Activated T-helper 1 cell treated with Interleukin-2 at 50 U/mL for 16 hours (primary cell): ENCODE measurements at places on chromosomes 4 and X.
A peak's percentile ranks its signal among the peaks of the same experiment; 100 is the strongest.

- DNase-seq: no peak
Measured at GRCh38 chr4:74623041-74623440, 171.3 kb downstream of the BTC start.

DNA sequence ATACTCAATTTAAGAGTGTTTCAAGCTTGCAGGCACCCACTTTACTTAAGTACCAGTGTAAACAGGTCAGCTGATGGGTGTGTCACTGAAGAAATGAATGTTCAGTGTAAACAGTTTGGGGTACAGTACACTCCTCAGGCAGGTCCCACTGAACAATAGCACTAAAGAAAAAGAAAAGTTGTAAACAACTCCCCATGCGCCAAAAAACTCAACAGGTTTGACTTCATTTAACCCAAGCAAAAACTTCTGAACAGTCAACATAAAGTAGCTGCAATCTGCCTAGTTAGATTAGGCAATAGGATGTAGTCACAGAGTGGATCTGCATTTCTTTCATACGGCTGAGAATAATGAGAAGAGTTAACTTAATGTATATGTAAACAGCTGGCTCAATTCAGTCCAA is 93.2 kb downstream of the FAM13A start:
- no peak for DNase-seq

DNA sequence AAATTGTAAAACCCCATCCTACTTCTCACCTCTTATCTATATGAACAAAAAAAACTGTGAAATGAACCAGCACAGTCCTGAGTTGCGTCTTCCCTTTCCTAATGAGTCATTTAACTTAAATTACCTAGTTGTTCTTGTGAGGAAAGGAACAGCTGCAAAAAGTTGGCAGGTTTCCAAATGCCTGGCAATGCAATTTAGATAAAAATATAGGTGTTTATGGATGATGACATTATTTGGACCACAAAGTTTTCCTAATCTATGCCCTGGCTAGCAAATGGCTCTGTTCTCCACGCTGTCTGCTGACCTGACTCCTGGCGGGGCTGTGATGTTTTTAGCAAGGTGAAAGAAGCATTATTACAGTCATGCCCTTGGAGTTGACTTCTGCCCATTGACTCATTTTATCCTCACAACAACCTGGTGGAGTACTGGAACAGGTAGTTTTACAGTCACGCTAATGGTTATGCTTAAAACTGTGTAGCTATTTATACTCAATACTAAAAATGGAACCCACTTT is 29.8 kb upstream of the RELL1 start:
- DNase-seq: no peak

- DNase-seq: no peak
Measured at GRCh38 chr4:106287353-106287969, 28.5 kb downstream of the TBCK start.

GRCh38 chr4:98298022-98298421 is 36.8 kb downstream of the RAP1GDS1 start:
- DNase-seq: no peak

GRCh38 chrX:149205081-149205480 is 300.0 kb downstream of the IDS start:
- DNase-seq: no peak

DNA sequence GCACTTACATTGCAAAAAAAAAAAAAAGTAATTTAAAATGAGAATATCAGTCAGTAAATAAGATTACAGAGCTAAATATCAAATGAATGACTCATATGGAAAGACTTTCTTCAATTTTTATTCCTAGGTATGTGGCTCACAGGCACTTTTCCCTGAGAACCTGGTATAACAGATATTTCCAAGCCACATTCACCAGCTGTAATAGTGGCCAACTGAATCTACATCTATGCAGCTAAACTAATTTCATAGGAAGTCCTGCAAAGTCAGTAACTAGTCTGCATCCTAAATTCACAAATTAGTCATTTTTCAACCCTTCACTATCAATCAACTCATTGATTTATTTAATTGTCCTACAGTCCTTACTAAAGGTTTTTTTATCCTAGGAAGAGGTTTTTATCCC is 5.6 kb downstream of the PDE5A start:
- DNase-seq: no peak

GRCh38 chr4:3256230-3257102 is 7.5 kb downstream of the MSANTD1 start:
- DNase-seq: no peak

GRCh38 chrX:110992611-110993010 is 103.4 kb upstream of the PAK3 start:
- DNase-seq: no peak

DNA sequence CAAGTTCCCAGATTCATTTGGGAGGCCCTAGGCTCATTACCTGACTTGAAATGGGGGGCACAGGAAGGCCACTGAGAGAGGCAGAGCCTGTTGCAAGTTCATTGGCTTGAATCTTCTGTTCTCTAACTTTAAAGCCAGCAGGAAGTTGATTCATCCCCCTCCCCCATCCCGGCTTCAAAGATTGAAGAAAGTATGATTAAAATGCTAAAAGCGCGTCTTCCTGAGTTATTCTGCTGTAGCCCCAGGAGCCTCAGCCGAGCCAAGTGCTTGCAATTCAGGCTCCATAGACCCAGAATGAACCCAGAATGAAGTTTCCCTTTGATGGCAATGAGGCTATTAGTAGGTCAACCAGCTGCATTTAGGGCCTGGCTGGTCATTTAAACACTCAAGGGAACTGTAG is 14.7 kb downstream of the CHST7 start:
- peak; percentile 12 for DNase-seq

DNA sequence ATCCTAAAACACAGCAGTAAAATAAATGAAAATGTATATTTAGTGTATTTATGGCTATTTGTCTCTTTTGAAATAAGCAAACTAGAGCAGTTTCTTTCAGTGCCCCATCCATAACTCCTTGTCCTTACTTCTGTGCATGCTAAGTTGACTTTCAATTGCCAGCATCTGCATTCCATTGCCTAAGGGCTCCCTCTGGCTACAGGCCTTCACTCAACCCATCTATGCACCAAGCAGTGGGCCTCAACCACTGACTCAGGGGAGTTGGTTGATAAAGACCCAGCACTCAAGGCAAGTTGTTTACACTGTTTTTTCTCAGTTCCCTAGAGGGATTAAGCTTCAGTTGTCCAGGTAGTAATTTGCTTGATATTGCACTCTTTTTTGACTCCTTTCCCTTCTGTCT is 265.7 kb downstream of the IQCM start:
- no peak for DNase-seq

DNA sequence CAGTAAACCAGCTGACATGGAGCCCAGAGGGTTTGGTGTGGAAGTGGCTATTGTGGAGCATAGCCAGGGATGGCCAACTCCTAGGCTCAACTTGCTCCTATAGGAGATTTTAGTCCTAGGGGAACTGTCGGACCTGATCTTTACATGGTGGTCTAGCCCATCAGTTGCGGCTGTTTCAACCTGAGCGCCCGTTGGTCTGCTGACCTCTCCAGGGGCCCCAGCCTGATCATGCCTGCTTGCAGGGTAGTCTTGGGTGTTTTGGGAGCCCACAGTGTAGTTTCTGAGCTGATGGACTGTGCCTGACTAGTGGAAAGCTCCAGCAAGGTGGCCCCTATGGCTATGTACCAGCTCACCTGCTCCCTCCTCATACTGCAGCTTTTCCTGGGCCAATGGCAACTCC is 597.0 kb downstream of the IQCM start:
- no peak for DNase-seq

- DNase-seq: no peak
Measured at GRCh38 chrX:39690541-39691415, 407.0 kb downstream of the BCOR start.

DNA sequence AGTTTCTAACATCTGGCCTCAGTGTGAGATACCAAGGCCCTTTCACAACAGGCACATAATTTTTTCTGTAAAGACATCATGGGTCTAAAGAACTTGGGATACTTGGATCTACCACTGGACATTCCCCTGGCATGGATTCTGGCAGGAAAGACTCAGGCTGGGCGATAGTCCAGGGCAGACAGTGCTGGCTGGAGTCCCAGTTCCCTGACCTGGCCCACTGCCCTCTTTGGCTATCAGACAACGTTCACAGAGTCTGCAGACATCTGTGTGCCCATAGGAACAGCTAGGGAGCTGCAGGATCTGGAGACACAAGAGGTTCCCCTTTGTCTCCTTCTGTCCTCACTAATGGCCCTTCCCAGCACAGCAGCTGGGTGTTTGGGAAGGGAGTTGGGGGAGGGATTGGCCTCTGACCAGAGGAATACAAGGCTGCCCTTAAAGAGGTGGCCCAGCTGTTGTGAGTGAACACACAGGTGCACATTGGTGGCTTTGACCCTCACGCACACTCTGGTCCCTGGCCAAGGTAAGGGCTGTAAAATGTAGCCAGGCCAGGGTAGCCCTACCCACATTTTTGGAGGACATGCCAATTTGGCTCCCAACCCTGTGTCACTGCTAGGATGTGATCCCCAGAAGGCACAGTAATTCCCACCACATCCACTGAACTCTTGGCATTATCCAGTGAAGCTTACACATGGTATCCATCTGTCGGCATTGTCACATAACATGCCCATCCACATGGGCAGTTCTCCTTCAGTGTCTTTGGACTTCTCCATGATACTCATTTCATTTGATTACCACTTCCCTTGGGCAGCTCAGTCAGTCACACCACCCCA is 72.3 kb downstream of the SOX3 start:
- DNase-seq: no peak

GRCh38 chrX:49003696-49004095 is 1.6 kb upstream of the GRIPAP1 start:
- no peak for DNase-seq

GRCh38 chr4:153419673-153420278 is 46.4 kb upstream of the TMEM131L start:
- DNase-seq: no peak

GRCh38 chr4:7418131-7418943 is 16.4 kb downstream of the PSAPL1 start:
- no peak for DNase-seq

DNA sequence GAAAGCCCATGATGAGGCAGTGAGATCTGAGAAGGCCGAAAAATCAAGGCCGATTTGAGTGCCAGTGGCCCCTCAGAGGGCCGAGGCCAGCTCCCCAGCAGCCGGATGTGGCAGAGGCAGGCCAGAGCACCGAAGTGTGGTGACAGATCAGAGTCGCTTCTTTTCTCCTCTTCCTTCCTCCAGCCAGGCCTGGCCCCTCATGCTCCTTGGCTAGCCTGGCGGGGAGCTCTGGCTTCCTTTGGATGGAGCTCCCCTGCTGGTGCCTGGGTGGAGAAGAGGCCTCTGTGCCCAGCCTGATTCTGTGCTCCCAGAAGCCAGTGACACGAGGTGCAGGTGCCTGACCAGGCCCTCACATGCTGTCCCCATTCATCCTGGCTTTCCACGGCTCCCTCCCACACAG is 127.2 kb upstream of the PABPC4L start:
- DNase-seq: no peak

- DNase-seq: no peak
Measured at GRCh38 chr4:152094970-152095700, 334.3 kb upstream of the GATB start.

DNA sequence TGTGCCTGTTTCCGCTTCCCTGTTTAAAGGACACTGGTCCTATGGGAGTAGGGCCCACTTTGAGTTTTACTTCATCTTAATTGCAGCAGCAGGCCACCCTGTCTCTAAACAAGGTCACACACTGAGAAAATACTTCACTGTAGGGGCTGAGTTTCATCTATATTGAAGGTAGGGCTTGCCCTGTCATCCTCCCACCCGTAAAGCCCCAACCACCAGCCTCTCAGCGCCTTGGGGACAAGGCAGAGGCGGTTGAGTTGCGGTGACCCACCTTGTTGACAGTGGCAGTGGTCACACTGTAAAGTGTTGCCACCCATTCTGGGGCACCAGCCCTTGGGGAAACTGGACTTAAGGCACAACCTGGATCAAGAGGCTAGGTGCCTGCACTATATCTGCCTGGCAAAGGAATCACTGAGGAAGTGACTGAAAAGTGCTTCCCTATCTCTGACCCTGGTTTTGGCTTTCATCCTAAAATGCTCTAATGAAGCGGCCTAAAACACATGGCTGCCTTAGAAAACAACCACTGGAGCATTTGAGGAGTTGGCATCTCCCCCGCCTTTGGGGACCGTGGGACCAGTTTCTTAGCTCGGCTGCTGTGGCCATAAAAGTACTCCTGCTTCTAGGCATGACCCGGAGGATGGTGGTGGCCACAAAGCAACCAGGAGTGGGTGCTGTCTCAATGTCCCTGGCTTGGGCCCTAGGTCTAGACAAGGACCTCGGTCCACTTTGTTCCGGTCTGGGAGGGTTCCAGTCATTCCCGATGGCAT is 7.8 kb upstream of the WDR1 start:
- no peak for DNase-seq

DNA sequence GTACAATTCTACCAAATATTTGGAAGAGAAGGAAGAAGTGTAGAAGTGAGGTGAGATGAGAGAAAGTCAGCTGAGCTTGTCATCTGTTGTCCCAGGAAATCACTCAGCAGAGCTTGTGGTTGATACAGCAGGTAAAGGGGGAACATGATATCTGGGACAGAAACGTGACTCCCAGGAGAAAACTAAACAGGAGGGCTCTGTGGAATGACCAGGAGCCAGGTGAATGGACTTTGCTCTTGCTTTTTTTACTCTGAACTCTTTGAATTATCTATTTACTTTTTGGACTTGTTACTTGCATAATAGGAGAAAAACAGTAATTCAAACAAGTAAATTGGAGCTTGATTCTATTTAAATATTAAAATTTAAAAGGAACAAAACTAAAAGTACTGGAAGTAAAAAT is 555.6 kb upstream of the FRG1 start:
- no peak for DNase-seq

GRCh38 chr4:76804096-76804495 is 93.8 kb downstream of the SOWAHB start:
- no peak for DNase-seq

DNA sequence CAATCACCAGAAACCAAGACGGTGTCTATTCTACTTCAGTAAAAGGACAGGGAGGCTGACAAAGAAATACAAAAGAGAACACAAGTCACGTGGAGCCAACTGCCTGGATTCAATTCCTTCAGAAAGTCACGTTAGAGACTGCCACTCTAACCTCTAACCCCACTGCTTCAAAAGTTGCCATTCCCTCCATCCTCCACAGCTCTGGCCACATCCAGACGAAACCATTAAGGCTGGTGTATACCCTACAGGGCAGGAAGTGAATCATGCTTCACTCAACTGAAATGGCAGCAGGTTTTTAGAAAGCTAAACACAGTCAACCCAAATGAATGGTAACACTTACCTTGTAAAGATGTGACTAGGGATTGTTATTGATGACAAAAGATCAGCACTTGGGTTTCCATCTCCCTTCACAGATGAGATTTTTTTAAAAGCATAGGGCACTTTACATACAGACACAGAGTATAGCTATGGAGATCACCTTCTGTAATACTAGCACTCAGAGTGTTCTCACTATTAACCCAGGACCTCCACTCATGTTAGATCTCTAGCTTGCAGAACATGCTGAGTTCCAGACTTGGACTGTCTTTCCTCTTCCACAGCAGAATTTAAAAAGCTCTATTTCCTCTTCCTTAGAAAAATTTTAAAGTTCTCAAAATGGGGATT is 37.4 kb downstream of the MAML3 start:
- no peak for DNase-seq

DNA sequence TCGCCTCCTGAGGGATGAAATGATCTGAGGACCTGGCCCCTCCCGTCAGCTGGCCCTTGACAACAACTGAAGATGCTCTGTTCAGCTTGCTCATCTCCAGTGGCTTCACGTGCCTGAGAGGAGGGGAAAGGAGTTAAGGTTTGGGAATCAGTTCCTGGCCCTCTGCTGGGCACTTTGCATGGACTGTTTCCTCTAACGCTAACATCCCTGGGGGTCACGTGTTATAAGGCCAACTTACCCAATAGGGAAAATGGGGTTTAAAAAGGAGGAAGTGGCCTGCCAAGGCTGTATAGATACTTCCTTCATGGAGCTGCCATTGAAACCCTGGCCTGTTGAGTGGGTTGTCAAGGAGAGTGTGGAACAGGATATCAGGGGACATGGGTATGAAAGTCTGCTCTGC is 65.6 kb downstream of the OR13H1 start:
- no peak for DNase-seq
